ENCODE measurements at places on chromosomes 13 and 19. TPM values are rescaled to one million over a fixed set of nuclear protein-coding genes. Genes with fewer than 3 reads are reported as not detected.

DNA sequence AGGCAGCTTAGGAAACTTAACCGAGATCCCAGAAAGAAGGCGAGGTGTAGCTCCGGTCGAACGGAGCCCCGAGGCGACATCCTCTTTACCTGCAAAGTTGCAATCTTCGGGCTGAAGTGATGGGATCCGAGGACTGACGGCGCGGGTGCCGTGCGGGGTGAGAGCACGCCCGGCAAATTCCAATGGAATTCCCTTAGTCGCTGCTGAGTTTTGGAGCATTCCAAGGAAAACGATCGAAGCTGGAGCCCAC, 141 bp downstream of the TRPC4 start:
- no peak for DNase-seq

- DNase-seq: no peak
These were observed 297.5 kb downstream of the ENOX1 start for GRCh38 chr13:43489233-43489632.

ZFP36 gene
- total RNA-seq: 2.1 TPM

SIGLEC11 gene
- total RNA-seq: not detected

DNA sequence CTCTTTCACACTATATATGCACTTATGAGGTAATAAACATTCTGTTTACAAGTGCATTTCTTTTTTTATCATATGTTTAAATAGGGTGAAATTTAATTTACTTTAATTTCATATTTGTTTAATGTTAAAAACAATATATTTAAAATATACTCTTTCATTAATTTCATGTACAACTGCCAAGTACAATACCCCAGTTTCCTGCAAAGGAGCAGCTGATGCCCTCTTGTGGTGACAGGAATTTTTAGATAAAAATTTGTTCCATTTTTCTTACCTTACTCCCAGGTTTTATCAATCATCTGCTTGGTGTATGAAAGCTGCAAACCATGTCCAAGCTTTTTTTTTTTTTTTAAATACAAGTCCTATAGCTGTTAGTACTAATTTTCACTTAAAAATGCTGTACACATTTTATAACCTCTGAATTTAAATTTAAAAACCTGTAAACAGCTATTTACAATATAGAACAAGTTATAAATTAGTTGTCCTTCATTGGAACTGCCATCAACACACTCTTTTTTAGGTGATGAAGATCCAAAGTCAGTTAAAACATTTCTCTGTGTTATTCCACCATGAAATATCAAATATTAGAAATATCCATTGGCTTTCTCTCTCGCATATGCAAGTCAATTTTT, 4.9 kb downstream of the PCDH20 start:
- DNase-seq: no peak
